EH (cell line): ENCODE measurements at places on chromosomes 4 and X.
A peak's percentile ranks its signal among the peaks of the same experiment; 100 is the strongest.

- DNase-seq: no peak
Measured at GRCh38 chr4:184851200-184851541, 25.4 kb upstream of the ACSL1 start.

DNA sequence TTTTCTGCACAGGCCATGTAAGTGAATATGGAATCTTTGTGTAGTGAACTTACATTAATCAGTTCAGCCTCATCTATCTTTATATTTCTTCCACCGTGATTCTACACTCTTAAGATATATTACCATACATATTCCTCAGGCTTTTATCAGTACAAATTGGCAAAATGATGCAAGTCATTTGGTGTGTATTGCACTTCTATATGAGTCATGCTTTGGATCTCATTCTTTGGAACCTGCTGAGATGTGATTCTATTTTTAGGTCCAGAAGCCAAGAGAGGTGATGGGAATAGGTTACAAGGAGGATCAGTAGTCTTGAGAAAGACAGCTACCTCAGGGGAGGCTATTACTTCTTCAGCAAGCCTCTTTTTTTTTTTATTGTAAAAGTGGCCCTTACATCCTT lies 204.4 kb downstream of the ZNF330 start:
- DNase-seq: peak; percentile 79

GRCh38 chr4:88846206-88846790 lies 148.7 kb upstream of the NAP1L5 start:
- peak; percentile 1 for DNase-seq

DNA sequence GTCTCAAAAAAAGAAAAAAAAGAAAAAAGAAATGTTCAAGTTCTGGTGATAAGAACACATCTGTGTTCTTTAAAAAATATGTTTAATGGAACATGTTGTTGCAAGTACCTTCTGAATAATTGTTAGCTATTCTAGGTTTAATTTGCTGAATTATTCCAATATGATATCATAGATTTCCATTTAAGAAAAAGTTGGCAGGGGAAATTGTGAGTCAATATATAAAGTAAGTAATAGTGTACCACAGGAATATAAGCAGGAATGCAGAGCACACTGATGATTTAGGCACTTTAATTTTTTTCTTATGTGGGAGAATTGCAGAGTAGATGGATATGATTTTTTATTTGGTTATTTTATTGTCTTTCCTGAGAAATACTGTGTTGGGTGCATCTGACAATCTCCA lies 190.7 kb downstream of the RPA4 start:
- DNase-seq: peak; percentile 49

GRCh38 chr4:12324965-12325364 lies 896.3 kb upstream of the HS3ST1 start:
- no peak for DNase-seq
